ENCODE measurements at places on chromosomes 1 and 21.

DNA sequence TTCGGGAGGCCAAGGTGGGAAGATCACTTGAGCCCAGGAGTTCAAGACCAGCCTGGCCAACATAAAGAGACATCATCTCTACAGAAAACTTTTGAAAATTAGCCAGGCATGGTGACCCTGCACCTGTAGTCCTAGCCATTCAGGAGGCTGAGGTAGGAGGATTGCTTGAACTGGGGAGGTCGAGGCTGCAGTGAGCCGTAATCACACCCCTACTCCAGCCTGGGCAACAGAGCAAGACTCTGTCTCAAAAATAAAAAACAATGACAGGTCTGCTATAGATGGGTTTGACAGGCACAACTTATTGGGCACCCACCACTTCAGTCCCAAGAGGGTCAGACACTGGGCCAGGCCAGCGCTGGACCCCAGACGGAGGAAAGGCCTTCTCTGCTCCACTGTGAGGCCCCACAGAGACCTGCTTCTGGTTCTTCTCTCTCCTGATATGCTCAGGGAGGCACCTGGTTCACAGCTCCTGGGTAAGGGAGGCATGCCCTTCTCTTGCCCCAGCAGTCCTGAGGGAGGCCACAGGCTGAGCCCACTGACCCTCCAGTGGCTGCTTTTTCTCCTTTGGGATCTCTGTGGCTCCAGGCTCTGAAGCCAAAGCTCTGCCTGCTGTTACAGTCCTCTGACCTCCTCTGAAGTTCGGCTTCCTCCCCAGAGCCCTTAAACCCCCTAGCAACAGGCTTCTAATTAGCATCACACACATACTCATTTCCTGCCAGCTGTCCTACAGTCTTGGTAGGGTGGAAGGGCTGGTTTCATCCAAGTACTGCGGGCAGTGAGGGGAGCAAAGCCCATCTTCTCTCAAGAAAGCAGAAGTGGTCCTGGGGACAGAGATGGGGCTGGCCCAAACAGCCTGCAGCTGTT, 14.4 kb downstream of the S100A16 start:
- DNase-seq, result peak; percentile 3

GRCh38 chr1:205978676-205979075, 24.5 kb downstream of the RAB7B start:
- DNase-seq, result no peak

- DNase-seq, result no peak
These were observed 65.6 kb upstream of the DAB1 start for GRCh38 chr1:57489358-57490036.

DNA sequence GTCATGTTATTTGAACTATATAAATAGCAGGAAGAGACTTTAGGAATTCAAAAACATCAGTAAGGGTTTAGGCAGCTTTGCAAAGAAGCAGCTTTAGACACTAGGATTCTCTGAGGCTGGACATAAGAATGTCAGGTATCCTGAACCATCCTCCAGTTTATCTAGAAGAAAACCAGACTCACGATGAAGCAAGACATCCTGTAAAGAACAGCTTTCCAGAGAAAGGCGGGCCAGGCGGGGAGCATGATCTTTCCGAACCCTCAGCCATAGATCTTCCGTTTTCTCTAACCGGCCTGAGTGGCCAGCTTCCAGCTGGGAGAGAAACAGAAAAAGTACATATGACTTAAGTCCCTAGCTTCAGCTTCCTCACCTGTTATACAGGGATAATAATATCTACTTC, 39.3 kb upstream of the RBBP5 start:
- DNase-seq, result no peak

- no peak for DNase-seq
These were observed 15.6 kb upstream of the ECE1 start for GRCh38 chr1:21305900-21306189.

All from CD4-positive, alpha-beta T cell treated with Interleukin-2 at 100 ng/mL for 4 hours (primary cell).